Stimulated activated CD4-positive, alpha-beta T cell treated with anti-CD3 and anti-CD28 coated beads, Interleukin-1b, Interleukin-23, amount 100 ng/mL, for 24 hours (primary cell): ENCODE measurements at places on chromosomes 7 and 10.
A peak's percentile ranks its signal among the peaks of the same experiment; 100 is the strongest.

DNA sequence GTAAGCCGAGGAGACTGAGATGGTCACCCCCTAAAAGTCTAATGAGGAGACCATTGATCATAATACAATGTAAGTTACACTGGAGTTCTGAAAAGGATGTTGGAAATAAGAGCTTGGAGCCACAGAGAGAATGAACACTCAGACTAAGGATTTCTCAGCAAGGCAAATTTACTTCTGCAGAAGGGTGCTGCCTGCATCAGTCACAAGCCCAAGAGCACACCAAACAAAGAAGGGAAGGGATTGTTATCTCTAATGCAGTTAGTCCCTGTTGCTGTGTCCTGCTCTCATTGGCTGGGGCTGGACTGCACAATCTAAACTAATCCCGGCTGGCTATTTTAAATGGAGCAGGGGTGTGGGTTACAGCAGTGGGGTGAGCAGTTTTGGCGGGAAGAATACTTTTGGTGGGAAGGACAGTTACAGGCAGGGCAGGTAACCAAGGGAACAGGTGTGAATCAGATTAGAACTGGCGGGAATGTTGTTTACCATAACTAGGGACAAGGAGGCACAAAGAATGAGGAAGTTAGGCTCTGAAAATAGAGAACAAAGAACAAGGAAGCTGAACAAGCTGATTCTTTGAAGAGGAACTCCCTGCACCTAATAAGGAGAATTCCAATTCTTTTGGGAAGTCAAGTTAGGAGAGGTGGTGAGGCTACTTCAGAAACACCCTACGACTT lies 30.3 kb upstream of the TRIM24 start:
- no peak for DNase-seq

DNA sequence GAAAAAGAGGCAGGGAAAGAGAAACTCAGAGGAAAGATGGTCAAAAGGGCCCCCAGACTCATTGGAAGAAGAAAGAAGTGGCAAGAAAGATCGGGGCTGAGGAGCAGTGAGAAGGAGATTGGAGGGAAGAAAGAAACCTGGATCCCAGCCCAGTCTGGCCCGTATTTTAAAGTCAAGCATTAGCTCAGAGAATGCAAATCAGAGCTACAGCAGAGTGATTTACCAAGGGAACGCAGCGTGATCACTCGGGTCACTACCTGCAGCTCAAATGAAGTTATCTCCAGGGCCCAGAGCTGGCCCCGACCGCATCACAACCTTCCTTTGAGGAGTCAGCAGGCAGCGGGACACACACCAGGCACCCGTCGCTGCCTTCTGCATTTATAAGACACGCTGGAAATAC lies 72.8 kb downstream of the CARD11 start:
- no peak for DNase-seq

GRCh38 chr10:4501306-4501705 lies 324.7 kb upstream of the AKR1E2 start:
- DNase-seq: no peak

DNA sequence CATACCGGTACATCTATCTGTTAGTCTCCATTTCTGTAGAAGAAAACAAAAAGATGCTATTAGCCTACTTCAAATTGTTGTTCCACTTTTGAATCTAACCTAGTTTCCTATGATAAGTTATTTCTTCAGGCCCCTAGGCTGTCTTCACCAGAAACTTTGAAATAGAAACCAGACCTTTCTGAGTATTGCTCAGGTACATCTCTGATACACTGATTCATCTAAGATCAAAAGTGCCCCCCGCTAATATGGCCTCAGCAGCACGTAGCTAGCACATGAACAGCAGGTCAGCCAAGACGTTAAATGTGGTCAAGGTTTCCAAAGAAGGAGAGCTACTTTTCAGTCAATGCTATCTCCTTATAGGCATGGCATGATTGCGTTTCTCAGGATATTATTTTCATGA lies 23.6 kb downstream of the CTAGE6 start:
- DNase-seq: no peak

GRCh38 chr7:3922175-3922635 lies 621.2 kb downstream of the SDK1 start:
- DNase-seq: no peak

DNA sequence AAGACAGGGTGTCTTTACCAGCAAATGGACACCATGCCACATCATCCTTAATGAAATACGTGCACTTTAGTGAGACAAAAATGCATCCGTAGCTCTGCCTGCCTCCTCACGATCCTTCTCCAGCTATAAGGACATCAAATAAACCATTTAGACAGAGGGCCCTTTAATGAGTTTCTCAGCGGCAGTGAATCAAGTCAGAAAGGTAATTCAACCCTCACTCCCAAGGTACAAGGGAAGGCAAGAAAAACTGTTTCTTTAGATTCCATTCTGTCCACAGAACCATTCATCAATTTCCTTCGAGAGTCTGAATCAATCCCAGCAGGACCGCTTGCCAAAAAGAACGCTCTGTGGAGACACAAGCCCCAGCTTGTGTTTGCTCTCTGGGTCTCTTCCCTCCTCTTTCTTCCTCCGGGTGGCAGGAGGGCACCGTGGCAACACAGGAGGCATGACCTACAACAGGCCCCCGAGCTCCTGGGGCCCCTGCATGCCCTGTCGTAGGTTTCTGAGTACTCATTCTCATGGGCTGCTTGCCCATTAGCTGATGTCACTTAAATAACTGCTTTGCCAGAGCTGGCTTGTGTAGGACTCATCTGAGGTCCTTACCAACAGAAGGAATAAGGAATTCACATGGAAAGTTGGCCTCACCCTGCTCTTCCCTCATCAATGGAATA lies 297.8 kb upstream of the PRKCQ start:
- DNase-seq: no peak

- no peak for DNase-seq
These were observed 185.8 kb downstream of the RELN start for GRCh38 chr7:103803631-103804030.

DNA sequence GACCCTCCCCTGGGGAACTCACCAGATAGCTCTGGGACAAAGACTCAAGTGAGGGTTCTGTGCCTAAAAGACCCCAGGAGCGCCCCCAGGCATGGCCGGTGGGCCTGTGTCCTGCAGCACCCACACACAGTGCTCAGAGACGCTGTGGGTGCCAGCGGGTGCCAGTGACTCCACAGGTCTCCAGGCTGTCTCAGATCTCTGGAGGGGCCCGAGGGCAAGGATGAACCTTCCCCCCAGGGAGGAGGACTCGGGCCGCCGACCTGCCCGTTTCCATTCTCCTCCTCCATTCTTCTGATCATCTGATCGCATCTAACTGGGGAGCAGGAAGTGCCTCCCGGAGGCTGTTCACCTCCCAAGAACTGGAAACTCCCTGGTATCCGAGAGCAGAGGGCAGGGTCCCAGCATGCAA lies 980 bp downstream of the ADAM8 start:
- DNase-seq: peak; percentile 31

- DNase-seq: no peak
These were observed 148.6 kb downstream of the SH3PXD2A start for GRCh38 chr10:103706762-103707161.

GRCh38 chr7:133679977-133680376 lies 427.1 kb downstream of the EXOC4 start:
- no peak for DNase-seq

- DNase-seq: no peak
These were observed 37.9 kb downstream of the GRK5 start for GRCh38 chr10:119245272-119245671.

- no peak for DNase-seq
These were observed 49.1 kb upstream of the MXI1 start for GRCh38 chr10:110158051-110159005.

GRCh38 chr7:13839063-13839462 lies 150.4 kb downstream of the ETV1 start:
- no peak for DNase-seq

DNA sequence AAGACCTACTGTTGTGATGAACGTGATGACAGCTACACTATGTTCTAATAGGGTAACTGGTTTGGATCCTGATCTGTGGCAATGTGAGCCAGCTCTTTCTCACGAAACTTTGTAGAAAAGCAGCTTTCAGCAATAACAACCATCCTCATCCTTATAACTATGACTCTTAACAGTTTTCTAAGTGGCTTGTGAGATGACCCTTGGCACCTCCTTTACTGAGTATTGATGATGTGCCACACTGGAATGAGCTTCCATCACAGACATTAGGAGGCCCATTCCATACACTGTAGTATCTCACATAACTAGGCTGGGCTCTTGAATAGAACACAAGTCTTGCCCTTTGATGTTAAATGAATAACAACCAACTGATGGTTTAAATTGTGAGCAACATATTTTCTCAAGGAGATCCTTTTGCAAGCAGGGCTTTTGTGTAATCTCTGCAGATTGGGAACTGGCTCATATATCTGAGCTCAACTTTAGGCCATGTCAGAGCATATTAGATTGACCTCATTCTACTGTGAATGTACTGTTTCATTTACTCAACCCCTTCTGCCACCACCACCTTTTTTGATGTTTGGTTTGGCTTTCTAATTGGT lies 46.4 kb downstream of the MYPN start:
- DNase-seq: no peak

GRCh38 chr7:127766831-127767459 lies 115.0 kb downstream of the SND1 start:
- DNase-seq: no peak

GRCh38 chr10:21300551-21300950 lies 224.9 kb downstream of the SKIDA1 start:
- no peak for DNase-seq

- DNase-seq: no peak
These were observed 29.4 kb downstream of the DKK1 start for GRCh38 chr10:52343439-52343838.

GRCh38 chr10:88106366-88106765 lies 242.9 kb downstream of the PTEN start:
- no peak for DNase-seq

GRCh38 chr10:132691711-132692153 lies 94.2 kb downstream of the NKX6-2 start:
- DNase-seq: no peak

GRCh38 chr10:88920198-88920597 lies 32.4 kb downstream of the ACTA2 start:
- no peak for DNase-seq

DNA sequence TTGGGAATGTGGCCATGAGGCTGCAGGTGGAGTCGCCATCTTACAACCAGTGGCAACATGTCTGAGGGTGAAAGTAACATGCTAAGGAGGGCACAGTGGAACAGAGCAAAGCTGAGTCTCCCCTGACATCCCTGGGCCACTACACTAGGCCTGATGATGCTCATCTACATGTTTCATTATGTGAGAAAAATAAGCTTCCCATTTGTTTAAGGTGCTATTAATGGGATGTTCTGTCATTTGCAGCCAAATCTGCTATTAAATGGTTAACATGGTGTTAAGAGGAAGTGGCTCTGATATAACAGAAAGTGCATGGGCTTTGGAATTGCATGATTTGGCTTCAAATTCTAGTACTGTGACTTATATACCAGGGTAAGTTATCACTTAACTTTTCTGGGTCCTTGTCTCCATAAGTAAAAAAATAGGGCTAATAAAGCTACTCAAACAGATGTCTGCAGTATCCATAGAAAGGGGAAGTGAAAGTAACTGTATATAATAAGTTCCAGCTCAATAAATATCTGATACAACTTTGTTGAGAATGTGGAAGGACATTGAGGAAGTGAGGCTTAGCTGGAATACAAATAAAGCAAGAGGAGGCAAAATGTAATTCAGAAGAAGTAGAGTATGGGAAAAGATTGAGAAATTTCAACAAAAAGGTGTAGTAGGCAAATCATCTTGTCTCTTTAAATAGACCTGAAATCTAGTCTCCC lies 158.9 kb downstream of the RTKN2 start:
- DNase-seq: no peak

DNA sequence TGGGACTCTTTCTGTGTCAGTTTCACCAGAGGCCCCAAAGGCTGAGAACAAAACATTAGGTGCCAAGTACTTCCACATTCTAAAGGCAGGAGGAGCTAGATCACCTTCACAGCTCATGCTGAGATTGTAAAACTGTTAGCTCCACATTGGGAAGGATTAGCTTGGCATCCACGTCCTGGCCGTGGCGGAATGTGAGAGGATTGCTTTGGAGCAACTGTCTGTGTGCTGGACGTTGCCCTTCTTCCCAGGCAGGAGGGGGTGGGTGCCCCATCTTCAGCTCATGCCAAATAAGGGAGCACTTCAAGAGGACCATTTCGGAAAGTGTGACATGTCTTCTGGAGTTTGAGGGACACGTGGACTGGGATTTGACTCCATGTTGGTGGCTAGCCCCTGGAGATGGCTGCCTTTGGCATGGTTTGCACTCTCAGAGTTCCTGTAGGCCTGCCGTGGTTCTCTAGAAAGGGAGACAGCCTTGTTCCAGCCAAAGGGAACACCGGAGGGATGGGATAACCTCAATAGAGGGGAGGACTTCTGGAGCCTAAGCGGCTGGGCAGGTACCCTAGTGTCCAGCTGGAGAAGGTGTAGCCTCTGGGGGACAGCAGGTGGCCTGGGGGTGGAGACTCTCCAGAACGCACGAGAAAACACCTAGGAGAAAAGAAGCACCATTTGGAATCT lies 19.9 kb upstream of the FMC1 start:
- DNase-seq: no peak

- no peak for DNase-seq
These were observed 323.9 kb downstream of the GATA3 start for GRCh38 chr10:8378198-8378983.

- DNase-seq: no peak
These were observed 1.2 kb downstream of the FOXK1 start for GRCh38 chr7:4683043-4683883.

- no peak for DNase-seq
These were observed 120.2 kb downstream of the NT5C2 start for GRCh38 chr10:103072891-103073290.

GRCh38 chr7:151847681-151848081 lies 29.2 kb downstream of the PRKAG2 start:
- no peak for DNase-seq

DNA sequence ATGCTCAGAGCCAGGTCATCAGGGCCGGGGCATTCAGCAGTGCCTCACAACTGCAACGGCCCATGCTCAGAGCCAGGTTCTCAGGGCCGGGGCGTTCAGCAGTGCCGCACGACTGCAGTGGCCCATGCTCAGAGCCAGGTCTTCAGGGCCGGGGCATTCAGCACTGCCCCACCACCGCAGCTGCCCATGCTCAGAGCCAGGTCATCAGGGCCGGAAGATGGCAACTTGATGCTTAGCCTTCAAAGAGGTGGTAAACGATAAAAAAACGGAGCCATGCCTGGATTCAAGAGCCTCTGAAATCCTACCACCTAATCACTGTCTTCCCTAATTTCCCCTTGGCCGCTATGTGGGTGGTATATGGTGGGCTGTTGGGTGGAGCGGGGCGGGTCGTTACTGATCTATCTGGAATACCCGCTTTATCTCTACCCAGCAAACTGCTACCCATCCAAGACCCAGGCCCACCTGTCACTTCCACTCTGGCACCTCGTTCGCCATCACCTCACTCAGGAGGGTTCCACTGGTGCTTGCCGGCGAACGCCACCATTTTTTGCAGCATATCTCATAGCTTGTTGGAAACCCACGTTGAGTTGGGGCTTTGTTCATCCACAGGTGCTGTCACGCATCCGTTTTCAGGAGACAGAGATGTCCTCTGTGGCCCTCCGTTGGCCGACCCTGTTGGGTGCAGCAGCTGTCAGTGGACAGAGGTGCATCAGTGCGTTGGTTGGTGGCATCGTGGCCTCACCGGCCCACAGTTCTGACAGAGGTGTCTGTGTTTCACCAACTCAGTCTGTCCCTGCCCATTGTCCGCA lies 221.1 kb downstream of the EBF3 start:
- no peak for DNase-seq
